ENCODE measurements at places on chromosomes 11 and 22. TPM values are rescaled to one million over a fixed set of nuclear protein-coding genes. Genes with fewer than 3 reads are reported as not detected.

DNA sequence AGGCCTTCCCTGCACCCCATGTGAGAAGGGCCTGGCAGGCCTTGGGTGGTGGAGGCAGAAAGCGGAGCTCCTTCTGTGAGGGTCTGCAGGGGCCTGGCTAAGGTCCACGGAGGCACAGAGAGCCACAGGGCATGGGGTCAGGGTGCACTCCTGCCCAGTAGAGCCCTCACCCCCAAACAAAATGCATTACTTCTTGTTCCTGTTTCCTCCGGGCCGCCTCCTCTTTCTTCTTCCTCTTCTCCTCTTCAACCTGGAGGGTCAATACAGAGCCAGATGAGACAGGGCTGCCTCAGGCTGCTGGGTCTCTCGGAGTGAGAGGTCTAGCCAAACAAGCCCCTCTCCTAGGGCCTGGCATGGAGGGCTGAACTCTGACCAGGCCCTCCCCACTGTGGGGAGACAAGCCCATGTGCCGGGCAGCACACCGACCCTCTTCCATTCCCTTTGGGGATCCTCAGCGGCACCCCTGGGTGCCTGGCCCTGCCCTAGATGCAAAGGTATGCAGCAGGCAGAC lies 10.3 kb upstream of the NAP1L4 start:
- H3K4me3 ChIP-seq = no peak overlapping the region
- no peaks in the 10 kb centered on the region for H3K27me3 ChIP-seq
- DNase-seq = no peak
- H3K36me3 ChIP-seq = no peaks in the 10 kb centered on the region

DNA sequence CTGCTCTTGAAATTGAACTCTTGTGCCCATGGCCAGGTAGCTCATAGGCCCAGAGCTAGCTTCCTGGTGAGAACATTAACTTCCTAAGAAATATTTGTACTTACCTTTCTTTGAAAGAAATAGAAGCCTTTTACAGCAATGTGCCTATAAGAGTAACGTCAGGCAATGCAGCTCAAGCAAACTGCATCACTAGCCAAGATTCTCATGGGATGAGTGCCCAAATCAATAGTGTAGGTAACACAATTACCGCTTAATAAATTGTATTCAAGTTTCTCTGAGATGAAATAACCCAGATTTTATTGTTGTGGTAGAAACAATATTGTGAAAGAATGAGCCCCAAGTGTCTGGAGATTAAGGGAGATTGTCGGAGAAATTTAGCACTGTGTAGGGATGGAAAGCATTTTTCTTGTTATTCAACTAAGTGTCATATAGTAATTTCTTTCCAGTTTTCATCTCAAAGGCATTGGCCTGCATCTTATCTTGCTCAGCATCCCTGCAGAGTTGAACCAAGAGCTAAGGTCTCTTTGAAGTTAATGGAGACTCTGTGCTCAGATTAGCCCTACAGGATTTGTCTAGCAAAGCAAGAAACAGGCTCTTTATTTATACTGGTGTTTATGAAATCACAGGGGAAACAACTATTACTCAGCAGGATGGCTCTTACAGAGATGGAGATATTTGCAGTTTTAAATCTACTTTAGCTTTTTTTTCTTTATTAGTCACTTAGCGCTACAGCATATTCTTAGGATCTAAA lies 321.0 kb upstream of the PDGFD start:
- no peaks in the 10 kb centered on the region for H3K36me3 ChIP-seq
- H3K4me3 ChIP-seq = no peak overlapping the region
- DNase-seq = no peak
- no peaks in the 10 kb centered on the region for H3K27me3 ChIP-seq
- no peak overlapping the region for H3K27ac ChIP-seq

IGF2 gene
- 23.5 TPM for total RNA-seq

XRRA1 gene
- 27.8 TPM for total RNA-seq

OR8B3 gene
- not detected for total RNA-seq

DNA sequence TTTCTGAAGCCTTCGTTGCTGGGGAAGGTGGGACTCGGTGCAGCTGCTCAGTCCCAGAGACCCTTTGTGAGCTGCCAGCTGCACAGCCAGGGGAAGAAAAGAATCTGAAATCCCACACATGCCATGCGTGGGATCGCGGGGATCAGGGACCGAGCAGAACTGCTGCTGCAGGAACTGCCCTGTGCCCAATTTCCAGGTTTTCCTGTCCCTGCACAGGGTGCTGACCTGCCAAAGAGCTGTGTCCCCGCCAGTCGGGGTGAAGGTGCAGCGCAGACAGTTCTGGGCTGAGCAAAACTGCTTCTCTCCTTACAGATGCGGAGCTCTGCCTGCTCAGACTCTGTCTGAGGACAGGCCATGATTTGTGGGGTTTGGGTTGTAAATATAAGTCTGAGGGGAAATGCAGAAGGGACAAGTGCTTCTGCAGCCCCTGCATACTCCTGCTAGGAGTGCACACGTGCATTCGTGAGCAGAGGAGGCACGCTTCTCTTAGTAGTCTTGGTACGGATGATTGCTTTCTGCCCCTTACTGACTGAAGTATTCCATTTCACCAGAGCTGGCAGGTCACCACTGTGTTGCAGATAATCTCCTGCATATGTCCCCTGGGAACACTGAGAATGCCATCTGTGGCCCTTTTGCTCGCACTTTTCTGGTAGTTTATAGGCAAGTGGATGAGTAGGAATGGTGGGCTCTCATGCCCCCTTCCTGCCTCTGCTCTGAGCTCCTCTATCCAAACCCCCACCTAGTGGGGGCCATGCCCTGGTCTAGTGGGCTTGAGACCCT lies 141.4 kb downstream of the PARVA start:
- H3K4me1 ChIP-seq = no peaks in the 10 kb centered on the region
- H3K27ac ChIP-seq = no peak overlapping the region
- DNase-seq = no peak
- no peak overlapping the region for H3K4me3 ChIP-seq
- H3K36me3 ChIP-seq = peaks cover 21% of the 10 kb centered on the region

- H3K27me3 ChIP-seq = no peaks in the 10 kb centered on the region
- DNase-seq = no peak
- H3K4me1 ChIP-seq = no peaks in the 10 kb centered on the region
These were observed 44.9 kb downstream of the AAMDC start for GRCh38 chr11:77865805-77866204.

CABP4 gene
- total RNA-seq = 2.1 TPM
